Tongue (tissue), 3 donors: ENCODE measurements at places on chromosomes 2 and 18. TPM values are rescaled to one million over a fixed set of nuclear protein-coding genes. Genes with fewer than 3 reads are reported as not detected.

The TFCP2L1 gene
- 5.8 TPM for total RNA-seq

DNA sequence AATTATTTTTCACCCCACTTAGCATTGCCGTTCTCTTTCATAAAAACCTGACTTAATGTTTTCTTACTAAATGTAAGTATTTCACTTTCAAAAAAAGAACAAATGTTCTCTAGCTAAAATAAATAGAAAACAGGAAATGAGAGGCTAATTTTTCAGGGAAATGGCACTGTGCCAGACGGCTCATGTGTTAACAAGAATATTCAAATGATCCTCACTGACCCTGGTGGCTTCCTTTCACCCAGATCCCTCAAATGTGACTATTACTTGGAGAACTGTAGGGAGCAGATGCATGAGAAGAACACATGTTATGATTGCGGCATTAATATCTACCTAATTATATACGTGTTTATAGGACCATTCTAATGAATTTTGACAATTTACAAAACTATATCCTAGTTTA, 827.7 kb downstream of the SOCS6 start:
- no peak for DNase-seq

DNA sequence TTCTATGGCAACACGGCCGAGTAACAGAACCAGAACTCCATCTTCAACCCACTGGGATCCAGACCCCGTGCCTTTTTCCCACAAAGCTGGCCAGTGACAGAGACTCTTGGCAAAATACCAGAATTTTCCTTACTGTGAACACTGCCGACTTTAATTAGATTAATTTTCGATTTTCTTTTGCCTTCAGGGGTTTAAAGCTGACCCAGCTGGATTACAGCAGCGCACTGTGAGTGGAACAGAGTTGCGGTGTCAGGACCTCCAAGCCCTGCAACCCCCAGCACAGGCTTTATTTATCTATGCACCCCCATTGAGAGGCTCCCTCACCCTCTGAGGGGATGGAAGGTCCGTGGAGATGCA, 36.4 kb downstream of the CTIF start:
- no peak for DNase-seq

- DNase-seq = peak; percentile 82
These were observed 363 bp upstream of the RFTN2 start for GRCh38 chr2:197675711-197676188.

DNA sequence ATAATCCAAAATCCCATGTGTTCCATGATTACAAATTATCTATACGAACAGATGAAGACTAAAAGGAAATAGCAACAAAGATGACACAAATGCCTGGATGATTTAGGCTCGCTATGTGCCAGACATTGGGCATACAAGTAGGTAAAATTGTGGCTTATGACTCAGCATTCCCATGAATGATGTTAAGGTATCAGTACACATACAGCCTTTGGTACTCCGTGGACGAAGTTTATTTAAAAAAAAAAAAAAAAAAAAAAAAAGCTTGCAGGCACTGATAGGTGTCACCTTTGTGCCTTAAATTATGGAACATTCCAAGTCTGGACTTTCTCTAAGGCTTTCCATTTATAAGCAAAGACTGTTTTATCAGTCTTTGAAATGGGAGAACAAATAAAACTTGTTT, 2.7 kb downstream of the CHAC2 start:
- DNase-seq = no peak

DNA sequence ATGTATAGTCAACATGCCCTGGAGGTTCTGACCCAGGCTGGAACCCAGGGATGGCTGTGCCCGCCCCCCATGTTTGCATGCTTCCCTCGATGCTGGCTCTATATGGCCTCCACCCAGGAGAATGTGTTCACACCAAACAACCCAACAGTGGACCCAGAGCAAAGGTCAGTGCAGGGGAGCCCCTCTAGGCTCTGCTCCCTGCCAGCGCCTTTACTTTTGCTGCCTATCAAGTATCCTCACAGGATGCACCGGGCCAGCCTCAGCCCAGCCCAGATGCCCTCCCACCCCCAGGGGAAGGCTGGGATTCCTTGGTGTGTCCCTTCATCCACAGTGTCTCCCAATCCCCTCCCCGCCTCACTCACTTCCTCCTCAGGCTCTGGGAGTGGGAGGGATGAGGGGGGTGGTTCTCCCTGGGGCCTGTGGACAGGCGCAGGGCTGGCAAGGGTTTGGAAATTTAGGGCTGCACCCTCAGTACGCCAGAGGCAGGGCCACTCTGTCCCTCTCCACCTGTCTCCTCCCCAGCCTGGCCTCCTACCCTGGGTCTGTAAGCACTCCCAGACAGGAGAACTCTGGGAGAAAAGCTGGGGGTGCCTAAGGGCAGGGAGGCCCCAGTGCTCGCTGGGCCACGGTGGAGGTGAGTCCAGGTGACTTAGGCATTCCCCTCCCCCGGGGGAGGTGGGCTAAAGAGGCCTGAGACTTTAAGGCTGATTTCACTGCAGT, 2.3 kb downstream of the ATP6V1B1 start:
- no peak for DNase-seq

GRCh38 chr2:1714291-1715064, 29.8 kb downstream of the PXDN start:
- no peak for DNase-seq

DNA sequence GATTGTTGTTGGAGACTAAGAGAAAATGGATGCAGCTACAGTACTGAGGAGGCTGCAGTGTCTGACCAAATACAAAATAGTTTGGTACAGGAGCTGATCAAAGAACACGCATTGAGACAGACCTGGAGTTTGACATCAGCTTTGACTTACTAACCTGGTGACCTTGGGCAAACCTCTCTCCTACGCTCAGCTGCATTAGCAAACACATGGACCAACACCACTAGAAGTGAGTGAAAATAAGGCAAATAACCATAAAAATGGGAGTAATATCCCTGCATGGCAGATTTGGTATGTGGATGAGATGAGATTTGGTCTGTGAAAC, 126.5 kb downstream of the LPIN1 start:
- DNase-seq = no peak
